ENCODE measurements at places on chromosomes 2 and 18. TPM values are rescaled to one million over a fixed set of nuclear protein-coding genes. Genes with fewer than 3 reads are reported as not detected.

The MATN3 gene
- not detected for total RNA-seq

The UGT1A10 gene
- total RNA-seq, result not detected

The ABCB11 gene
- not detected for total RNA-seq

The SOX11 gene
- total RNA-seq, result not detected

The TRPM8 gene
- not detected for total RNA-seq

The TSN gene
- total RNA-seq, result 65.3 TPM

The STPG4 gene
- total RNA-seq, result 1.0 TPM

The POMC gene
- 7.6 TPM for total RNA-seq

The TSPYL6 gene
- not detected for total RNA-seq

GRCh38 chr2:199335502-199335901 lies 122.2 kb downstream of the SATB2 start:
- no peak overlapping the region for H3K27ac ChIP-seq
- DNase-seq, result no peak
- H3K27me3 ChIP-seq, result no peaks in the 10 kb centered on the region
- no peak overlapping the region for H3K4me3 ChIP-seq

GRCh38 chr2:17298453-17298852 lies 219.8 kb downstream of the RAD51AP2 start:
- no peak overlapping the region for H3K27ac ChIP-seq
- no peak overlapping the region for H3K4me3 ChIP-seq
- H3K4me1 ChIP-seq, result no peaks in the 10 kb centered on the region
- no peaks in the 10 kb centered on the region for H3K36me3 ChIP-seq

DNA sequence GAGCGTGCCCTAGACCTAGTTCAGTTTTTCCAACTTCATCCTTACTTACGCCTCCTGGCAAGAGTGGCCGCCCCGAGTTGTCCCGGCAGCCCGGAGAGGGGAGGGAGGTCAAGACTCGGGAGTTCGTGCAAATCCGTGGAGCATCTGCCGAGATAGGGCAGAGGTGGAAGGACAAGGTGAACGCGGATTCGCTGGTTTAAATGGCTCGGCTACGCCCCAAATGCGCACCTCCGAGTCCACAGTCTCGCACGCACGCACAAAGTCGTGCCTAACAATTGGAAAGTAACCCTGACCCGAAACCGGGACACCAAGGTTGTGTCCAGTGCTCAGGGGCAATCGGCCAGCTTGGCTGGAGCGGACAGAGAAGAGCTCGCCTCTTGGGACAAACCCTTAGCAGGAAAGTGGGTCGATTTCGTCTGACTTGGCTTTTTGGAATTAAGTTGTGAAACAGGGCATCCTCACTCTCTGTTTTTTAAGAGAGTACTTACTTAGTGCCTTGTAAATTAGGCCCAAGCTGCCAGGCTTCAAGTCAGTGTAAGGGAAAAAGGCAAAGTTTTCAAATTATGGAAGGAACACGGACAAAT lies 726 bp upstream of the SS18 start:
- H3K4me3 ChIP-seq, result peak overlapping the region; percentile 97
- H3K4me1 ChIP-seq, result peaks cover 29% of the 10 kb centered on the region
- DNase-seq, result no peak
- peak overlapping the region; percentile 99 for H3K27ac ChIP-seq

GRCh38 chr2:164710837-164711765 lies 89.8 kb upstream of the GRB14 start:
- no peak overlapping the region for H3K4me3 ChIP-seq
- no peaks in the 10 kb centered on the region for H3K4me1 ChIP-seq
- no peak overlapping the region for H3K27ac ChIP-seq
- no peak for DNase-seq

DNA sequence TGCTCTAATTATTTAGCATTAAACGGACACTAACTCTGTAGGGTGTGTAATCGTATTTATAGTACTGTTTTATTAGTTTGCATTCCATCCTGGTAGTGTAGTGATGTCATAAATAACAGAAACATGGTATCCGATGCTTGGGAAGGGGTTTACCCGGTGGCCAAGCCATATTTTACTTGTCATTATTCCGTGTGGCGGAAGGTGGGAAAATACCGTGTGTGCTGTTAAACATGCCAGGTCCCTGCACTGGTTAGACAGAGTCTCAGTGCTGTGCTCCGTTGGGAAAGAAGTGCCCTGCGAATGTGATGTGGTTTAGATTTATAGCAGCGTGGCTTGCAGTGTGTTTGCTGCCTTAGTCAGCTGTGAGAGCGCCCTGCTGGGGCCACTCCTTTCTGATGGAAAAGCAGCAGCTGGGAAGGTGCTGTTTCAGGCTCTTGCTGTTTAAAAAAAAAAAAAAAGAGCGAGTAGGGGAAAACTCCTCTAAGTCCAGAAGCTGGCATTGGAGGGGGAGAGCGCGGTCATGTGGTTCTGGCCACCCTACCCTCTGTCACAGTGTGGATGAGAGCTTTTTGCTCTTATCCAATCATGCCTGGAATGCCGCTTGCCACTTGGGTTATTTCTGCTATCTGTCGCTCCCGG lies 211.0 kb downstream of the NEDD4L start:
- H3K4me1 ChIP-seq, result no peaks in the 10 kb centered on the region
- no peak overlapping the region for H3K27ac ChIP-seq
- no peak overlapping the region for H3K4me3 ChIP-seq

DNA sequence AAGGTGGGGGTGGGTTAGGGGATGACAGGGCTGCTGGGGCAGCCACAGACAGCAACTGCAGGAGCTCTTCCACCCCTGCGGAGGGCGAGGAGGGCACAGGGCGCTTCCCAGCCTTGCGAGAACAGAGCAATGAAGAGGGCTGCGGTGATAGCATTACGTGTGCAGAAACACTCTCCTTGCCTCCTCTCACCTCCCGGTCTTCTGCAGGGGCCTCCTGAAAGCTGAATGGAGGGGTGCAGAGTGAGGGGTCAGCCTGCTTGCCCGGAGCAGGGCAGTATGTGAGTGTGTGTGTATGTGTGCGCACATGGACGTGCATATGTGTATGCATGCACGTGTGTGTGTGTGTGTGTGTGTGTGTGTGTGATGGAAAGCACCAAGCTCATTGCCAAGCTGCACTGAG lies 29.5 kb upstream of the IL1R2 start:
- H3K4me1 ChIP-seq, result peaks cover 6% of the 10 kb centered on the region
- no peak for DNase-seq
- H3K27ac ChIP-seq, result no peak overlapping the region
- H3K36me3 ChIP-seq, result peaks cover 2% of the 10 kb centered on the region

- no peaks in the 10 kb centered on the region for H3K36me3 ChIP-seq
- no peaks in the 10 kb centered on the region for H3K27me3 ChIP-seq
- no peak overlapping the region for H3K4me3 ChIP-seq
- no peak overlapping the region for H3K27ac ChIP-seq
Observed at GRCh38 chr2:120546865-120547390, 188.7 kb upstream of the GLI2 start.

GRCh38 chr18:13521418-13521817 lies 204.9 kb downstream of the FAM210A start:
- H3K36me3 ChIP-seq, result peaks cover 26% of the 10 kb centered on the region
- peaks cover 17% of the 10 kb centered on the region for H3K4me1 ChIP-seq
- H3K4me3 ChIP-seq, result no peak overlapping the region
- H3K27me3 ChIP-seq, result no peaks in the 10 kb centered on the region
- no peak overlapping the region for H3K27ac ChIP-seq
- no peak for DNase-seq

DNA sequence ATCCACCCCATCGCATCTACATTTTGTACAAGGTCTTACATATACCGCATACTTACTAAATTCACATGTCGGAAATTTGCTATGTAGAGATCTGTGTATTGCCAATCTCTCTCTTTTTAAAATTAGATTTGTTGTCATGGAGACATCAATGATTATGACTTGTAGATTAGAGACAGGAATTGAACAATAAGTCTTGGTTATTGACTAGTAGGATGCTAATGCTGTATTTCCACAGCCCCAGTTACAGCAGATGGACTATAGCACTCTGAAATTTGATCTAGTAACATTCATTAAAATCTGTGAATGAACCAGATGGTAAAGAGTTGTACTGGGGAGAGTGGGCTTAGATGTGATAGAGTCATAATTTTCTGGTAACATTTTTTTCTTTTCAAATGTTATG lies 805.7 kb downstream of the SLC4A3 start:
- H3K27ac ChIP-seq, result no peak overlapping the region
- no peaks in the 10 kb centered on the region for H3K36me3 ChIP-seq
- no peaks in the 10 kb centered on the region for H3K4me1 ChIP-seq
- no peaks in the 10 kb centered on the region for H3K27me3 ChIP-seq
- no peak overlapping the region for H3K4me3 ChIP-seq

DNA sequence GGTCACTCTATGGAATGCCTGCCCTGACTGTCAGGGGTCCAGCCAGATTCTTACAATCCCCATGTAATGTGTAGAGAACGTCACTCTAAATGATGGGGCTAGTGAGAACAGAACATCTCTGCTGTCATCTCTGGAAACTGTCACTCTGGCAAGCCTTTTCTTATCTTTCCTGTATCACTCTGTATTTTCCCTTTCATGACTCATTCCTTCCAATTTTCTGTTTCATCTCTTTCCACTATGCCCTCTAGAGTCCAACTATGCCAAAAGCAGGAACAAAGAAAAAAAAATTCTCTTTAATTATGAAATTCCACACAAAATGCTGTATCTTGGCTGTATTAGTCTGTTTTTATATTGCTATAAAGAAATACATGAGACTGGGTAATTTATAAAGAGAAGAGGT lies 608.8 kb downstream of the ADCYAP1 start:
- no peak overlapping the region for H3K4me3 ChIP-seq
- no peak for DNase-seq
- H3K4me1 ChIP-seq, result no peaks in the 10 kb centered on the region
- no peaks in the 10 kb centered on the region for H3K36me3 ChIP-seq

DNA sequence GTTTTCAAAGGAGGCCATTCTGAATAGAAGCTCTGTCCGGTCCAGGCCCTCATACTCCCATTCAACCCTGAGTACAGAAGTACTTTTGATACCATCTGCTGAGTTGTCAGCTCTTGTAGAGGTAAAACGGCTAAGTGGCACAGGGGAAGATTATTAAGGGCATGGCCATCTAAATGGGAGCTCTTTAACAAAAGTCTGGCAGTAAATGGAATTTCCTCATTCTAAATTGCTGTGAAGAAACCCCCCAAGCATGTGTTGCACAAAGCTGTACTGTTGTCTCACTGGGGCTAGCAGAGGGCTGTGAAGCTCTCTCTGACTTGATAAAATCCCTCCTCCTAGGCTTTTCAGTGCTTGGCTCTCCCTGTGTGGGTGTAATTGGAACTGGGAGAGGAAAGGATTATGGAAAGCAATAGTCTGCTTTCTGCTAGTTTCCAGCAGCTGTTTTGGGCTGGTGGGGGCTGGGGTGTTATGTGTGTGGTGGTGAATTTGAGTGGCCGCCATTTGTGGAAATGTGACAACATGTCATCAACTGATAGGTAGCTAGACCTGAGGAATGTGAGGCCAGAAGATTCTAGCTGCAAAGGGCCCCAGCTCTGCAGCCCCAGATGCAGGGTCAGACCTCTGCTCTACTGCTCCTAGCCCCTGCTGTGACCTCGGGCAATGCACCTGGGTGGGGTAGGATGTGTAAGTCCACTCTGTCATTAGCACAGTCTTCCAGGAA lies 65.1 kb downstream of the MAP4K4 start:
- no peak for DNase-seq
- peak overlapping the region; percentile 82 for H3K27ac ChIP-seq
- H3K4me3 ChIP-seq, result peak overlapping the region; percentile 17
- H3K27me3 ChIP-seq, result no peaks in the 10 kb centered on the region
- H3K4me1 ChIP-seq, result peaks cover 77% of the 10 kb centered on the region
- no peaks in the 10 kb centered on the region for H3K36me3 ChIP-seq

DNA sequence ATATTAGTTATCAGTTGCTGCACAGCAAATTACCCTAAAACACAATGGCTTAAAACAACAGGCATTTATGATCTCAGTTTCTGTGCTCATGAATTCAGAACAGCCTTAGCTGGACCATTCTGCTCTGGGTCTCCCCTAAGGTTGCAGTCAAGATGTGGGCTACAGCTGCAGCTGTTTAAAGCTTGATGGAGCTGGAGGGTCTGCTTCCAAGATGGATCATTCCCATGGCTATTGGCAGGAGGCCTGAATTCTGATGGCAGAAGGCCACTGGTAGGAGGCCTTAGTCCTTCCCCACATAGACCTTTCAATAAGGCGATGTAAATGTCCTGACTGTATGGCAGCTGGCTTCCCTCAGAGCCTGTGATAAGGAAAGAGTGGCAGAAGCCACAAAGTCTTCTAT lies 118.6 kb upstream of the SERPINE2 start:
- no peaks in the 10 kb centered on the region for H3K4me1 ChIP-seq
- peaks cover 6% of the 10 kb centered on the region for H3K27me3 ChIP-seq
- DNase-seq, result no peak

- H3K4me3 ChIP-seq, result no peak overlapping the region
- no peak overlapping the region for H3K27ac ChIP-seq
- no peaks in the 10 kb centered on the region for H3K36me3 ChIP-seq
- H3K4me1 ChIP-seq, result no peaks in the 10 kb centered on the region
- peaks cover 6% of the 10 kb centered on the region for H3K27me3 ChIP-seq
Observed at GRCh38 chr2:215137741-215138340, 585 bp downstream of the ABCA12 start.

GRCh38 chr2:54313147-54313546 lies 57.1 kb upstream of the TSPYL6 start:
- no peaks in the 10 kb centered on the region for H3K4me1 ChIP-seq
- H3K4me3 ChIP-seq, result no peak overlapping the region
- peaks cover 4% of the 10 kb centered on the region for H3K27me3 ChIP-seq

DNA sequence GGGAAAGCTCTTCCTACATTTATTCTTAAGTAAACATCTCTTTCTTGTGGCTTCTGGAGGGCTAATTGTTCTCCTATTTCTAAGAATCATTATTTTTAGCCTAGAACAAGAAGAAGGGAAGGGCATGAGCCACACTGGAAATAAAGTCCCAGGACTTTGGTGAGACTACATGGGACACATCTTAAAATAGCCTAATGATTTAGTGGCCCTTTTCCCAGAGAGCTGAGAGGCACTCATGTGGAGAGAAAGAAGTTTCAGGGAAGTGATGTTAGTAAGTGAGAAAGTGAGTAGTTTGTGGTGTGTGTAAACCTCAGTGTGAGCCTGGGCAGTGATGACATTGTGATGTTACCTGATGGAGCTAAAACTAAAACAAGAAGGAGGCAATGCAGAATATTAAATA lies 14.6 kb downstream of the ITGA4 start:
- no peaks in the 10 kb centered on the region for H3K27me3 ChIP-seq
- peaks cover 77% of the 10 kb centered on the region for H3K4me1 ChIP-seq
- no peak for DNase-seq
- peaks cover 44% of the 10 kb centered on the region for H3K36me3 ChIP-seq
- H3K27ac ChIP-seq, result peak overlapping the region; percentile 87
- H3K4me3 ChIP-seq, result peak overlapping the region; percentile 14

- H3K4me1 ChIP-seq, result peaks cover 6% of the 10 kb centered on the region
- no peak overlapping the region for H3K27ac ChIP-seq
- DNase-seq, result no peak
- H3K4me3 ChIP-seq, result no peak overlapping the region
Observed at GRCh38 chr2:9232166-9232479, 25.5 kb downstream of the ASAP2 start.

DNA sequence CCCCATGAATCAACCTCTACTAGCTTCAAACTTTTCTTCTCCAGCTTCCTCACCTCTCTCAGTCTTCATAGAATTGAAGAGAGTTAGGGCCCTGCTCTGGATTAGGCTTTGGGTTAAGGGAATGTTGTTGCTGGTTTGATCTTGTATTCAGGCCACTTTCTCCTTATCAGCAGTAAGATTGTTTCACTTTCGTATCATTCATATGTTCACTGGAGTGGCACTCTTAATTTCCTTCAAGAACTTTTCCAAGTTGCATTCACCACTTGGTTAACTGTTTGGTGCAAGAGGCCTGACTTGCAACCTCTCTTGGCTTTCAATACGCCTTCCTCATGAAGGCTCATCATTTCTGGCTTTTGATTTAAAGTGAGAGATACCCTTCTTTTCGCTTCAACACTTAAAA lies 22.8 kb downstream of the OXER1 start:
- DNase-seq, result no peak
- peaks cover 6% of the 10 kb centered on the region for H3K4me1 ChIP-seq
- H3K27ac ChIP-seq, result no peak overlapping the region
- peaks cover 59% of the 10 kb centered on the region for H3K36me3 ChIP-seq

- H3K27me3 ChIP-seq, result no peaks in the 10 kb centered on the region
- H3K36me3 ChIP-seq, result no peaks in the 10 kb centered on the region
- no peak for DNase-seq
- H3K4me1 ChIP-seq, result no peaks in the 10 kb centered on the region
Observed at GRCh38 chr2:163044114-163044513, 205.5 kb upstream of the KCNH7 start.

All from naive thymus-derived CD8-positive, alpha-beta T cell (primary cell).